ENCODE measurements at places on chromosomes 12 and 14.

DNA sequence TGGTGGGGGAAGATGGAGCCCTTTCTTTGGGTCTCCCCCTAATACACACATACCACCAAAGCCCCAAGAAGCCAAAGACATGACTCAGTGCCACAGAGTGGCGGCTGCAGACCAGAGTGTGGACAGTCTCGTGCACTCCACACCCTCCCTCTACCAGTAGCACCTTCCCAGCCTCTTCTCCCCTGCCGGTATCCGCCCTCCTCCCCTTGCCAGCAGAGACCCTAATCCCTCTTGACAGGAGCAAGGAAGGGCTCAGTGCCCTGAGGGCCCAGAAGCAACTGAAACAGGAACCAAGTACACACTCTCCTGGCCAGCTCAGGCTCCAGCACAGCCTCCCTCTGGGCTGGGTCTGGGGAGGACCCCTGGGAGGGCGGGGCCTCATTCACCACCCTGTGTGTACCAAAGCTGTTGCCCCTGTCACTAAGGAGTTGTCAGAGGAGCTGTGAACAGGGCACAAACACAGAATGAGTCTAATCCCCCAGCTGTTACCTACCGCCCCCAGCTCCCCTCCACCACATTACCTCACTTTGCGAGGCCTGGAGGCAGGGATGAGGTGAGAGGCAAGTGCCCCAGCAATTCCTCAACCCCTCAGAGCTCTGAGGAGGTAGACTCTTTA, 8.2 kb downstream of the SPRYD3 start:
- DNase-seq: no peak

- DNase-seq: no peak
Measured at GRCh38 chr14:74573421-74574089, 38.5 kb downstream of the LTBP2 start.

DNA sequence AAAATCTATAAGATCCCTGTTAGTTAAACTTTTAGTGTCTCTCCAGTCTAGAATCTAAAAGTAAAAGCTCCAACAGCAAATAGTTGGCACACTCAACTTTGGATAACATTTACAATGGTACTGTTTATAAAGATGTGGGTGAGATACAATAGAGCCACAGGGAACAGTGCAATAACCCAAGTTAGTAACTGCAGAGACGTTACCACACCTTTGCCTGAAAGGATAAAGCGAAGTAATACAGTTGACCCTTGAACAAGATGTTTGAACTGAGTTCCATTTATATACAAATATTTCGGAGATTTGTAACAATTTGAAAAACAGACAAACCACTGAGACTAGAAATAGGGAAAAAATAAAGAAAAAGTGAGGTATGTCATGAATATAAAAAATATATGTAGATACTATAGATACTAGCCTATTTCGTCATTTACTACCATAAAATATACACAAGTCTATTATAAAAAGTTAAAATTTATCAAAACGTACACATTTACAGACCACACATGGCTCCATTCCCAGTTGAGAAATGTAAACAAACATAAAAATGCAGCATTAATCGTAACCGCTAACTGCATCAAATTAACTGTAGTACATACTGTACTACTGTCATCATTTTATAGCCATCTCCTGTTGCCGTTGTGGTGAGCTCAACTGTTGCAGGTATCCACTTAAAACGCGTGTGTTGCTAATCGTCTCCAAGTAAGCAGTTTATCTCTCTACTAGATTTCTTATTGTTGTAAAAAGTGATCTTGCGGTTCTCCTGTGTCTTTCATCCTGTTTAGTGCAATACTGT, 56.5 kb upstream of the HIF1A start:
- DNase-seq: no peak

- DNase-seq: no peak
Measured at GRCh38 chr14:100409003-100409360, 85.8 kb downstream of the SLC25A47 start.

GRCh38 chr14:96118391-96118790, 79.2 kb downstream of the C14orf132 start:
- DNase-seq: no peak

DNA sequence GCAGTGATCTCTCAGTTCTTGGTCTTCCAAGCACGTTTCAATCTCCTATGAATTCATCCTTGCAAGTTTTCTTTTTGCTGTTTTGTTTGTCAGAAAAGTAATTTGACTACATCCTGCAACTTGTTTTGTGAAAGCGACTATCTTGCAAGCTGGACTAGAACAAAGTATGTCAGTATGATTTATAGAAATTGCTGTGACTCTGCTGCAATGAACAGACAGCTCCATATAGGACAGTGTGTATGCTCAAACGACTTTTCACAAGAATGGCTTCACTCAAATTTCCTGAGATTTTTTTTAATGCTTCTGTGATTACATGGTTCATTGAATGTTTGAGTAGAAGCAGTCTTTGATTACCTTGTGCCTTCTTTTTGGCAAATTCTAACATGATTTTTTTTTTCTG, 123.5 kb upstream of the TRHDE start:
- no peak for DNase-seq

DNA sequence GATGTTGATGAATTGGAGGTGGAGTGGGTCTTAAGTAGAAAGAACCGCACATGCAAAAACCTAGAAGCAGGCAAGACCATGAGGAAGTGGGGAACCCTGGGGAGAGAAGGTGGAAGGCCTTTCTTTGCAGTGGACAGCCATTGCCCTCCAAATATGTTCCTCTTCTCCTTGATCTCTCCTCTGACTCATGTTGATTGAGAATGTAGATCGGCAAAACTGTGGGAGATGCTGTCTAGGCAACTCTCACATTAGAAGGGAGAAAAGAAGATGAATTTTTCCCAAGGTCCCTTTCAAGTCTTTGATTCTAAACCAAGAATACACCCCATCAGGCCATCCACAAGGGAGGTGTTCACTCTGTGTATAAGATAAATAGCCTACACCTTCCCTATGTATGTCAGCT, 257.5 kb downstream of the MSRB3 start:
- no peak for DNase-seq

DNA sequence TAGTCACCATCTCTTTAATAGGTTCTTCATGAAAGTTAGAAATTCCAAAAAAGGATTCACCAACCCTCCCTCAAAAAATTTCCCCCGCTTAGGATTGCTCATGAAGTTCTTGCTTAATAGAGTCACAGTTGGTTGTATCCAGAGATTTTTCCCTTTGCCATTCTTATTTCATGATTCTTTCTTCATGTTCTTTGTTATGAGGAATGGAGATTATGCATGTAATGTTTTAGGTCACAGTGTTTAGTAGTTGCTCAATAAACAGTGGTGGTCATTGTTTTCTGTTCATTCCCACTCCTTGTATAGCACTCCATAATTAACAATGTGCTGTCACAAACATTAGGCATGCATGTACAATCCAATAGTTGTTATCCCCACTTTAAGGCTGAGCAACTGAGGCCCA, 51.2 kb upstream of the RTRAF start:
- no peak for DNase-seq

Data from esophagus squamous epithelium (tissue), 5 donors.